Panc1 (cell line): ENCODE measurements at places on chromosomes 6 and 20. TPM values are rescaled to one million over a fixed set of nuclear protein-coding genes. Genes with fewer than 3 reads are reported as not detected.

Gene SEL1L2
- not detected for total RNA-seq

Gene SENP6
- 58.7 TPM for total RNA-seq

Gene FAM217A
- not detected for total RNA-seq

Gene LGSN
- total RNA-seq = not detected

Gene TFAP2C
- total RNA-seq = 2.8 TPM

Gene TFAP2A
- 83.9 TPM for total RNA-seq

Gene DSP
- 20.1 TPM for total RNA-seq

Gene BPIFB6
- not detected for total RNA-seq

Gene LTB
- 3.7 TPM for total RNA-seq

Gene CNPY3
- total RNA-seq = 72.8 TPM

Gene ITPA
- 107 TPM for total RNA-seq

Gene CST9
- total RNA-seq = not detected

Gene BPIFA1
- not detected for total RNA-seq

Gene GTSF1L
- not detected for total RNA-seq

Gene IDH3B
- total RNA-seq = 135 TPM

Gene GMPR
- total RNA-seq = 3.5 TPM
